ENCODE measurements at places on chromosomes 16 and 17.

- DNase-seq = no peak
Measured at GRCh38 chr17:78724544-78724943, 57.5 kb downstream of the CYTH1 start.

DNA sequence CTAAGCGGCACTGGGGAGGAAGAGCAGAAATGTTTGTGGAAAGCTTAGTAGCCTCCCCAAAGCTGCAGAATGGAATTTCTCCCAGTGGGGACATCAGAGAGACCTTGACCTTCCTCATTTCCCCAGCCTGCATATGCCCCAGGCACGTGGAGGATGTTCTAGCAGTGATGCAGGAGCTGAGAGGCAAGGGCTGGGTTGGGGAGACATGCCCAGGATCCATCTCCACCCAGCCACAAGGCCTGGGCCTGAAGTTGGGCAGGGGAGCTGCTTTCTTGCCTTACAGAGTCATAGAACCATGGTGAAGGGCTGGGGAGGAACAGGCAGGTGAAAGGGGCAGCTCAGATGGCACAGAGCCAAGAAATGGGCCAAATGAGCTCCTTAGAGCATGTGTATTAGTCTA is 104.0 kb downstream of the TMEM132E start:
- no peak for DNase-seq

GRCh38 chr17:74012465-74012864 is 191.0 kb upstream of the RPL38 start:
- no peak for DNase-seq

GRCh38 chr16:28621481-28622155 is 11.8 kb upstream of the SULT1A1 start:
- no peak for DNase-seq

DNA sequence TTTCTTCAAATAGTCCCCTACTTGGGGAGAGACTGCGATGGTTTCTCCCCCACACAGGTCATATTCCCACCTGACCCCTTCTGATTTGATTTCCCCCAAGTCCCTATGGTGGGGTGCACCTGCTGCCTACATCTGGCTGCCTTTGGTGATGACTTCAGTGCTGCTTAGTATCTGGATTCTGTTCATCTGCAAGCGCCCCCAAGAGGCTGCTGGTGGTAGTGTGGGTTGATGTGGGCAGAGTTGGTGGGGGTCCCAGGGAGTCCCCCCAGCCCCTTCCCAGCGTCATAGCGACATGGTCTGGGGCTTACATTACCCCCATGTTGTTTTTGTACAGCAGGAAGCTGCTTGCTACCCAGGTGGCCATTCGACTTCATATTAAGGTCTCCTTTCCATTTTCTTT is 99.2 kb downstream of the NTN1 start:
- no peak for DNase-seq

DNA sequence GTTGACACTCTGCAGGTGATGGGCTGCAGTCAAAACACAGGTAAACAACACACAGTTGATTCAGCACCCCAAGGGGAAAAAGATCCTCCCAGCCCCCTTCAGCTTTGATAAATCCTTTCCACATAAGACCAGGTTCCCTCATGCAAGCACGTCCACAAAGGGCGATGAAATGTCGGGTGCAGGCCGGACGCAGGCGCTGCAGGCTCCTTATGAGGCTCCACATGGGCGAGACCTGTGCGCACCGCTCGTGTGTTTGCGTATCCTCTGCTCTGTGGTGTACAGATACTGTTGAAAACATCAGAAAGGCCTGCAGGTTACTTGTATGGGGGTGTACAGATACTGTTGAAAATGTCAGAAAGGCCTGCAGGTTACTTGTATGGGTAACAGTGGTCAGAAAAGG is 14.4 kb upstream of the ZNF750 start:
- no peak for DNase-seq

GRCh38 chr16:5557966-5558365 is 460.4 kb upstream of the EEF2KMT start:
- no peak for DNase-seq

All from stimulated activated CD4-positive, alpha-beta T cell treated with anti-CD3 and anti-CD28 coated beads, Interleukin-1b, Interleukin-23, amount 100 ng/mL, for 1 hour (primary cell).